Stimulated activated CD8-positive, alpha-beta memory T cell treated with anti-CD3 and anti-CD28 coated beads, Interleukin-15, amount 100 ng/mL, for 24 hours (primary cell): ENCODE measurements at places on chromosomes 7 and 10.

GRCh38 chr10:49074836-49075682, 40.3 kb downstream of the VSTM4 start:
- no peak for DNase-seq

DNA sequence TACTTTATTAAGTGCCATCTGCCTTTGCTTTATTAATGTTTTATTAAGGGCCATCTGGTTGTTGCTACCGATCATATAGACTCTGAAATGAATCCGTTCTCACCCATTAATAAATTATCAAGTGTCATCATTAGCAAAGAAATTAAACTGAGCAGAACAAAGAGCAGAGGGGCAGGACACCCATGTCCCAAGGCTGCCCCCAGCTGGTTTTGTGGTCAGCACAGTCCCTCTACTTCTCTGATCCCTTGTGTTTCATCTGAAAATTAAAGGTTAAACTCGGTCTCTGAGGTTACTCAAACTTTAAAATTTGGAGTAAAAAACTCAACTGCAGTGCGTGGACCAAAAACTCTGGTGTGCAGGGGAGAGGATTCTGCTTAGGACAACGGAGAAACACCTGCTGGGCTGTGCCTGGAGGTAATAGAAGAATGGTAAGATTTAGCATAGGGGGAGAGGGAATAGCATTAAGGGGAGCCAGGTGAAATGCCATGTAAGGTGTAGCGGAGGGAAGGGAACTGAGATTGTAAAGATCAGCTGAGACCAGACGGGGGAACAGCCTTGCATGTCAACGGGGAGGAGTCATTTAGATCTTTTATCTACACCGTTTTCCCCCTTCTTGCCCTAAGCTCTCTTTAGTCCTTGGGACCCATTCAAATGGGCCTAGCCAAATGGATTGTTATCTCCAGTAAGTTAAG, 10.8 kb upstream of the GSDME start:
- DNase-seq = no peak

GRCh38 chr7:7375538-7375937, 160.1 kb downstream of the COL28A1 start:
- DNase-seq = no peak

DNA sequence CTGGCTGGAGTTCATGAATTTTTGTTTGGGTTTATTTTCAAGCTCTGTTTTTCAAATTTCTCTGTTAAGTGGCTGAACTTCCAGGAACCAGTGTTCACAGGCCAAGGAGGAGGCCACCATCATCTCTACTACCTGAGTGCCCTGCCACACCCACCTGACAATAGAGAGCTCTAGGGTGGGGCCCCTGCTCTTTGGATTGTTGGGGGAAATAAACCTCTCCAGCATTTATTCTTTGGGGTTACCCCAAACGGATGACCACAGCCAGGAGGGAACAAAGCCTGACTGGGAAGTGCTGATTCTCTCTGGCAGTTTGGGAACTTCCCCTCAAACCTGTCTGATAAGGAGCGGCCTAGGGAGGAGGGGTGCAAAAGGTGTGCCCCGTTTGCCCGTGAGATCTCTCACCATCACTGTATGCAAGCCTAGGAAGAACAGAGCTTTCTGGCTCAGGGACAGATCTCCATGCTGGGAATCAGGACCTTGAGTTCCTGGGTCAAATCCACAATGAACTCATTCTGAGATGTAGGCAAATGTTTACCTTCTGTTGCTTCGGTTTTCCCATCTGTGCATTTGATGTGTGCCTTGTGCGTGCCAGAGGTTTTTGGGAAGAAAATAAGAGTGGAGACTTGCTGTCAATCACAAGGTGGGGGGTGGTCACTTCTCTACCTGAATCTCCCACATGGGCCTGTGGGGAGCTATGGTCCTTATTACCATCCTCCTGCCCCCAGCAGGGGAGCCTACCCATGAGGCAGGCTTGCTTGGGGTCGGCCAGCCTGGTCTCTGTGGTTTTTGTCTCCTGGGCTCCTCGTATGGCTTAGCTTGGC, 27.7 kb upstream of the PDCD4 start:
- no peak for DNase-seq

DNA sequence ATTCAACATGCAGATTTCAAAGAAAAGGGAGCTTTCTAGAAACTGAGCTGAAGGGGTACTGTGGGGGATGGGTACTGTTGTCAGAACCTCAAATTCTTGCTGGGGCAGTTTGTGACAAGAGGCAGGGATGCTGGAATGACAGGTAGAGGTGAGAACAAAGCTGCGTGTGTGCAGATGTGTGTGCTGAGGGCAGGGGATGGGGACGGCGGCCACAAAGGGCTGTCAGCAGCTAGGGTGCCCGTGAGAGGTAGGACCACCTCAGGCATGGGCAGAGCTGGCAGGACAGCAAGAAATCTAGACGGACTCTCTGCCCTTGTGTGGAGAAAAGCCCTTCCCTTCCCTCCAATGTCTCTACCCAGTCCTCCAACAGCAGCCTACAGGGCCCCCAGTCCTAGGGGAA, 14.4 kb upstream of the BAZ1B start:
- no peak for DNase-seq

- DNase-seq = no peak
Observed at GRCh38 chr7:152602962-152603361, 73.0 kb downstream of the XRCC2 start.

GRCh38 chr10:51010977-51011376, 63.3 kb upstream of the PRKG1 start:
- DNase-seq = no peak

- no peak for DNase-seq
Observed at GRCh38 chr7:37349979-37350590, 98.6 kb downstream of the ELMO1 start.

GRCh38 chr7:121097577-121097976, 109.1 kb downstream of the CPED1 start:
- DNase-seq = no peak

DNA sequence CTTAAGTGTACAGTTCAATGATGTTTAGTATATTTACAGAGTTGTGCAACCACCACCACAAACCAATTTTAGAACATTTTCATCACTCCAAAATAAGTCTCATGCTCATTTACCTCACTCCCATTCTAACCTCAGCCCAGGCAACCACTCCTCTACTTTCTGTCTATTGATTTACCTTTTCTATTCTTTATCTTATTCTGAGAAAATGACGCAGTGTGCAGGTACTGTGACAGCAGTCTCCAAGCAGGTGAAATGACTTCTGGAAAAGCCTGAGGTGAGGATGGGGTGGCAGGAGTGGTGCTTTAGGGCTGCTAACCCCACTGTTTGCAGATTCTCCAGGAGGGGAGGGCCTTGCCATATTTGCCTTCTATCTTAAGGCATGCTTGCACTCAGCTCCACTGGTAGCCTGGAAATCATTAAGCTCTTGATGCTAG, 39.5 kb downstream of the GARS1 start:
- DNase-seq = no peak
